Activated naive CD8-positive, alpha-beta T cell treated with anti-CD3 and anti-CD28 coated beads, Interleukin-2, amount 10 ng/mL, durations not matched to agents 7 days and 5 days (primary cell): ENCODE measurements at places on chromosomes 5 and 9.

DNA sequence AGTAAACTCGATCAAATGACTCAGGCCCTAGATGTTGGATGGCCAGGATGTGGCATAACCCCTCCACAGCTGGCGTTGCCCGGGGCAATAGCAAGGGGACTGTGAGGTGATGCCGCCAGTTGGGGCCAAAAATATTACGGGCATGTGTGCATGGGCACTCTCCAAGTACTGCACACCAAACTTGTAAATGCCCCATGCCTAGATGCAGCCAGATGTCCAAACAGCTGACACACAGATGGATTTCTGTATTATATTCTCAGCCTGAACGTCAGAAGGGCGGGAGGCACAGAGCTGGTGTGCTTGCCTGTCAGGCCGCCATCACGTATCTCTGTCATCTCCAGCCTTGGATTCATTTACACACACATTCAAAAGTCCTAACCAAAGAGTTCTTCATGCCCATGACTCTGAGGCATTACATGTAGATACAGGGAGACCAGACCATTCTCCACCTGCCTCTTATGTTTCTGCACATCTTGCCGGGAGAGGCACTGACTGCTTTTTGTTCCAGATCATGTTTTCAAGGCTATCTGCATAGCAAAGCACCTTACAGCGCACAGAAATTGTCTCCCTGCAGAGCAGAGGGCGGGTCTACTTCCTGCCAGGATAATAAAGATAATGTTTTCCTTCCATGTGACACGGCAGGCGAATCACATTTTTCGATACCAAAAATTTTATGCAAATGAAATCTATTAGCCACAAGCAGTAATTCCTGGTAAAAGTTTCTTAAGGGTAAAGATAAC lies 200.9 kb upstream of the ADAMTS16 start:
- DNase-seq, result no peak

GRCh38 chr5:43674536-43674935 lies 71.6 kb downstream of the NNT start:
- DNase-seq, result no peak

DNA sequence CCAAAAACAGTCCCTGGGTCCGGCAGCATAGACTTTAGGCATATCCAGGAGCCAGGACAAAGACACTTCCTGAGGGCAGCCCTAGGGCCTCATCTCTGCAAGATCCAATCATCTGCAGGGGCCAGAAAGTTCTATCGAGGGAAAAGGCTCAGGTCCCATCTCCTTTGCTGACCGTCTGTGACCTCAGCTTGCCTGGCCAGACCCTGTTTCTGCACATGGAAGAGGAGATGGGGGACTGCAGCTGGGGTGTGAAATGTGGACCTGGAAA lies 51.0 kb upstream of the FCN1 start:
- DNase-seq, result no peak

DNA sequence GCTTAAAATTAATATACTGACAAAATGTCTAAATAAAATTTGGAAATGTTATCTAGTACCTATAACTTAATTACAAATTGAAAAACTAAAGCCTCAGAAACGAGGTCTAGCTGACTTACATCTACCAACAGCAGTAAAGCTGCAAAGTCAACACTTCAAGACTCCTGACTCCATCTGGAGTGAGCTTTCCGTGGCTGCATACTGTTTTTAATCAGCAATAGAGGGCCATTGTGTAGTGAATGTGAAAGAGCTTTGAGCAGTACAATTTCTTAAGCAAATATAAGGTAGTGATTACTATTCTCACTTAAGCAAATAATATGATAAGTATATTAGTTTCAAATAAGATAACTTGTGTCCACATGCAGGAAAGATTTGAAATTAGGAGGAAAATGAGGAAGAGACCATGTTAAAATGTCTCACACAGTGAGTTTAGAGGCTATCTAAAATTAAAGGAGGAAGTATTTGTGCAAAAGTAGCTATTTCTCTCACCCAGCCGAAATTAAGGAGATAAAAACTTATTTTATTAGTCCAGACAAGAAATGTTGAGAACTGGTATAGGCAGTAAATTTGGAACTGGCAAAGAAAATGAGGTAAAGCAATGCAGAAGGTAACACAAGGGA lies 6.4 kb downstream of the SPINK6 start:
- no peak for DNase-seq

DNA sequence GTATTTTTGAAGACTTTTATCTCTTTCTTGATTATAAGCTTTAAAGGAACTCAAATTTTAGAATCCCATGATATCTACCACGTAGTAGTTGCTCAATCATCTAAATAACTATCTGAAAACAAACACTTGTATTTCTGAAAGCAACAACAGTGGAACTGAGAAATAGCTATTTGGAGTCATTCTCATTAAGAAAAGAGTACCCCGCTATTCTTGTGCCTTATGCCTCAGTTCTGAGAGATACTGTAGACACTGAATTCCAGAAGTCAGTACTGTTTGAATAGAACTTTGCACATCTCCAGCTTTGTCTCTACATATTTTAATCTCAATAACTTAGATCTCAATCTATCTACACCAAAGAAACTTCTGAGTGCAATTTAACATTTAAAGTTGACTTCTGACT lies 11.4 kb downstream of the CHD1 start:
- no peak for DNase-seq

DNA sequence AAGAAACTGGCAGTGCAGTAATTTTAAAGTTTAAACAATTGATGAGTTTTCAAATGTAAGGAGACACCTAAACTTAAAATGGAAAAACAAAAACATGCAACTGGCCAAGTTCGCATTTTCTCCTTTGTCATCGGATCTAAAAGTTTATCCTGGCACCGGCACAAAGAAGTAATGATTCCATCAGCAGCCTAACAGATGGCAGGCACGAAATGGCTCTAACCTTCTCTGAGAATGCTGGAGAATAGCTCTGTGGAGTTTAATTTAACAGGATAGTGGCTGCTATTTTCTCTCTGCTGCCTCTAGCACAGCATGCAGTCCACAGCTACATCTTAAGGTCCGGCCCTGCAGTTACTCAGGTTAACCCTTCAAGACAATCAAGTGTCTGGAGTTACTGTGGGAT lies 82.2 kb downstream of the PRELID2 start:
- DNase-seq, result no peak

DNA sequence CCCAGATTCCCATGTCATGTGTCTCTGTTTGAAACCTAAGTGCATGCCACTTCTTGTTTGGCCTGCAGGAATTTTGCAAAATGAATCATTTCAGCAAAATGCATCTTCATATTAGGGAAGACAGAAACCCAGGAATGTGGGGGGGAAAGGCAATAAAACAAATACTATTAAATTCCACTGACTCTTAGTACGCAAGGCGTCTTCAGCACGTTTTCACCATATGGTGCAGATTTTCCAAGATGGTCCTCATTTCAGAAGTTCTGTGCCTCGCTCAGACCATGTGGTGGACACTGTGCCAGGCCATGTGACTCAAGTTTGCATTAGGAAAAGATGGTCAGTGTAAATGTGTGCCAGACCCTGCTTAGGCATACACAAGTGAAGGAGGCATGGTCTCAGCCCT lies 184.0 kb downstream of the ACTL7B start:
- no peak for DNase-seq

GRCh38 chr5:110477911-110478310 lies 248.6 kb downstream of the TMEM232 start:
- no peak for DNase-seq

DNA sequence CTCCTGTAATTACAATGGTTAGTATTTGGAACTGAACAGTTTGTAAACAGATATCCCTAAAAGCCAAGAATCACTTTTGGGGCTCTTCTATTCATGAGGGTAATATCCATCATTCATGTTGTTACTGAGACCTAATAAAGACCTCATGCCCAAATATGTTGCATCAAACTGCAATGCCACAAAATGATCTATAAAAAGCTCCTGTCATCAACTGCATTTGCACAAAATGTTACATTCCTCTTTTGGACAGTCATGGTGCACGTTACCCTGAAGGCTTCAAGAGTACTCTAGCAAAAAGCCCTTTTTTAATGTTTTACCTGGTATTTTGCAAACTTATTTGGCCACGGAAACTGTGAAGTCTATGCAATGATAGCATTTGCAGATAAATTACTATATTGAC lies 14.2 kb upstream of the EQTN start:
- no peak for DNase-seq

DNA sequence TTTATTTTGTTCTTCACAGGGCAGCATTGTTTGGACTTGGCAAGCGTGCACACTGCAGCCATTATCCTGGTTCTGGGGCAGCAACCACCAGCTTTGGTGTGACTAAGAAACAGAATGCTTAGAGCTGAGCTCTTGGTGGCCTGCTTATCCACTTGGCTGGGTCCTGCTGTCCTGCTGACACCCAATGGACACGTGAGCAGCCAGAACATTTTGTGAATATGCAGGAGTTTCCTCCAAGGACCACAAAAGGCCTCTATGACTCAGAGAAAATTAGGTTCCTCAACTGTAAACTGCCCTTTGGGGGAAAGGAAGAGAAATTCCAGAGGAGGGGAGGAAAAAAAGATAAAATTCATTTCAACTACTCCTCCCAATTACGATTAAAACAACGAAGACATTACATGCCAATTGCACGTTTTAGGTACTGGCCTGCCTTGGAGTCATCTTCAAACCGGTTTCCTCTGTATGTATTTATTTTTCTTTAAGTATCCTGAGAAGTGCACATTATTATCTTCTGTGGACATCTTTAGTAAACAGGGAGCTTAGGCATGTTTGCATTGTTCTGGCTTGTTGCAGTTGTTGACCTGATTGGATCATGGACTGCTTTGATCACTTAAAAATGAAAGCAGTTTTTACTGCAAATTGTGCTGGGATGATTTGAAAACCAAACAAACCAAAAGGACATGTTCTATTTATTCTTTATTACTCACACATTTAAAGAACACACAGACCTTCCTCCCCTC lies 82.3 kb upstream of the TLE4 start:
- no peak for DNase-seq

DNA sequence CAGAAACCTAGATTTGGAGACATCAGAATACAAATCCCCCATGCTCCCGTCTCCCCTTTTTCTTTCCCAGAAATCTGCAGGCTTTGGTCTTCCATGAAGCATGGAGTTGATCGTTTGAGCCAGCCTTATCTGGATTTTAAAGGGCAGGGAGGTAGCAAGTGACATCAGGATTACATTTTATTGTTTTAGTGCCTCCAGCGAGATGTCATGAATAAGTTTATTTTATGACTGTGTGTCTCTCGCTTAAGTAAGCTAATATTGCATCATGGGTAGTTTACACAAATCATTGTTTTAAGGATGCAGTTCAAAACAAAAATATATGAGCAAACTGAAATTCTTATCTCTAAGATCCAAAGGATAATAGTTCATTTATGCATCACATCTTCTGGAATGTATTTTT lies 50.7 kb upstream of the TNFSF8 start:
- DNase-seq, result no peak

DNA sequence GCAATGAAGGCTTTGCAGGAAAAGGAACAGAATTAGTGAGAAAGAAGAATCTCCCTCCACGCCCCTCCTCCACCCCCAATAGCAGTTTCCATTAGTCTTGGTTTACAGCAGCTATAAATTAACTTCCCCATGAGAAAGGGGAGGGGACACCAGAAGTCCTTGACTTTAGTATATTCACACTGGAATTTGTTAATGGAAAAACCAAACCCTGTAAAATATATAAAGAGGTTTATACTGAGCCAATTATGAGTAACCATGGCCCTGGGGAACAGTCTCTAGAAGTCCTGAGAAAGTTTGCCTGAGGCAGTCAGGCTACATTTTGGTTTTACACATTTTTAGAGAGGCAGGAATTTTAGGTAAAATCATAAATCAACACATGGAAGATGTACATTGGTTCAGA lies 88.5 kb downstream of the ALDH1A1 start:
- DNase-seq, result no peak

DNA sequence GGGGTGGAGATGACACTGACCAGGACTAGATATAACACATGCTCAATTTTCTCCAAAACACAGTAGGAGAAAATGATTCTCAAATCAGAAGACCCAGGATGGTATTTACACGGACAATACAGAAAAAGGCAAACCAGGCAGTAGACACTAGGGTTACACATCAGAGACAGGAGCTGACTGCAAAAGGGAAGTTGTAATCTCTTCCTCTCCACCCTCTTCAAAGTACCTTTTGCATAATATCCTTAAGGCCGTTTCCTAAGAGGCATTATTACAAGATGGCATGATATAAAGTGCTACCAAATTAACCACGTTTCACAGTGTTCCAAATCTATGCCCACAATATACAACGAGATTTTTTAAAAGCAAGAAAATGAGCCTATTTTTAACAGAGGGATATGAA lies 39.2 kb downstream of the YIPF5 start:
- no peak for DNase-seq

GRCh38 chr5:52148679-52149078 lies 639.0 kb upstream of the ITGA1 start:
- DNase-seq, result no peak

DNA sequence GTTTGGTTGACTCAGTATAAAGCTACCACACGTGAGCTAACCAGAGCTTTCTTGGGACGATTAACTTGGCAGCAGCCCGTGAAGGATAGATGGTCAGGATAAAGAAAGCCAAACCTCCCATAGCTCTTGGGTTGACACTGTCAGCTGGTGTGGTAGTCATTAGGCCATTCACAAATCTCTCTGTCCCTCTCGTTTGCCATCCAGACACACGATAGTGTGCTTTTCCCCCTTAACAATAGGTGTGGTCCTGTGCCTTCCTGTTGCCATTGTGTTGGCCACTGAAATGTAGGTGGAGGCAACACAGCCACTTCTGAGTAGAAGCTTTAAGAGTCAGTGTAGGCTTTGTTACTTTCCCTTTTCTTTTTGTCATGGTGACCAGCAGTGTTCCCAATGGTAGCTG lies 11.7 kb downstream of the OR13J1 start:
- no peak for DNase-seq

GRCh38 chr9:133113949-133114885 lies 6.8 kb downstream of the RALGDS start:
- DNase-seq, result no peak

DNA sequence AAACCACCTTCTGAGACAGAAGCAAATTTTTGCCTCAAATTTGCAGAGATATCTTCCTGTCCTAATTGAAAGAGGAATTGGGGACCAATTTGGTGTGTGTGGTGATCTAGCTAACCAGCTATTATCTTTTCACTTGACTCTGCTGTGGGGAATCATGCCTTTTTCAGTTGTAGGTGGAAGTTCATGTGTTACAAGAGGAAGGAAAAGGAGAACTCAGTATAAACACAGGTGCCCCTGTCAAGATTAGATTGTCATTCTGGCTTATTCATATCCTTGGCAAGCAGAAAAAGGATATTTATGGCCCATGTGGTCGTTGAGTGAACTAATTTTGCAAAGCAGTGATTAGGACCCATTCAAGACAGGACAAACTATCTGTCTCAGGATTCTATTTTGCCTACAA lies 336.8 kb upstream of the SLC30A5 start:
- DNase-seq, result no peak

GRCh38 chr5:1524799-1525623 lies 1.3 kb upstream of the LPCAT1 start:
- DNase-seq, result peak; percentile 31

GRCh38 chr5:171493646-171494393 lies 74.4 kb downstream of the FGF18 start:
- DNase-seq, result no peak

- no peak for DNase-seq
Measured at GRCh38 chr9:21901546-21901945, 92.6 kb downstream of the CDKN2A start.

- DNase-seq, result no peak
Measured at GRCh38 chr5:51416149-51416548, 32.9 kb downstream of the ISL1 start.
